Dermis blood vessel endothelial cell (primary cell): ENCODE measurements at places on chromosomes 6 and 20.

DNA sequence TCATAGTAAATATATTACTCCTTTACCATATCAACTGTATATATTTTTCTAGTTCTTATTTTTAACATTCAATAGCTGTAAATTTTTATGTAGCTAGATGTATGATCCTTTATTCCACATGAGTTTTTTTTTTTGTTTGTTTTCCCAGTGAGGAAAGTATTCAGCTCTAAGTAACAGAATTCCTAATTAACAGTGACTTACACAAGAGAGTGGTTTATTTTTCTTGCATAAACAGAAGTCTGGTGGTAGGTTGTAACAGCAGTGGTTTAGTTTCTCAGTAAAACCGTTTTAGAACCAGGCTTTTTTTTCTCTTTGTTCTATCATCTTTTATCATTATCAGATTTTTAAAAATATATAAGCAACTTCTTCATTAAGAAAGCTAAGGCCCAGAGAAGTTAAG is 116.9 kb upstream of the FLRT3 start:
- no peak for DNase-seq

- DNase-seq: no peak
These were observed 148.5 kb upstream of the PDE7B start for GRCh38 chr6:135703007-135703406.

DNA sequence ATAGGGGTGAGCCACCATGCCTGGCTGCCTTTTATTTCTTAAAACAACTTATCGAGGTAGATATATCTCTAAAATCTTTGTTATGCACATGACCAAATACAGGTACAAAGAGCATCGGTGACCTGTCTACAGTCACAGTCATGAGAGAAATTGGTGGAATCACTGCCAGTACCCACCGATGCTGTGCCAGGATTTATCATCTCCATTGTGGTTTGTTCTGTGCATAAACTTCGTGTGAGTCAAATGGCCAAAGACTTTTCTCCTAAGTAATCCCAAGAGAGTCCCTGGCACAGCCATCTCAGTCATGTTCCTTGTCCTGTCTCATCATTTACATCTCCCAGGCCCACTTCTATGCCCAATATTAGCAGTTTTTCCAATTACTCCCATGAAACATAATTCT is 9.0 kb downstream of the GSTA3 start:
- no peak for DNase-seq

GRCh38 chr6:6191476-6191875 is 129.0 kb downstream of the F13A1 start:
- DNase-seq: no peak

GRCh38 chr20:40584130-40584809 is 104.8 kb downstream of the MAFB start:
- no peak for DNase-seq
